SK-N-MC (cell line): ENCODE measurements at places on chromosomes 6 and 20.

DNA sequence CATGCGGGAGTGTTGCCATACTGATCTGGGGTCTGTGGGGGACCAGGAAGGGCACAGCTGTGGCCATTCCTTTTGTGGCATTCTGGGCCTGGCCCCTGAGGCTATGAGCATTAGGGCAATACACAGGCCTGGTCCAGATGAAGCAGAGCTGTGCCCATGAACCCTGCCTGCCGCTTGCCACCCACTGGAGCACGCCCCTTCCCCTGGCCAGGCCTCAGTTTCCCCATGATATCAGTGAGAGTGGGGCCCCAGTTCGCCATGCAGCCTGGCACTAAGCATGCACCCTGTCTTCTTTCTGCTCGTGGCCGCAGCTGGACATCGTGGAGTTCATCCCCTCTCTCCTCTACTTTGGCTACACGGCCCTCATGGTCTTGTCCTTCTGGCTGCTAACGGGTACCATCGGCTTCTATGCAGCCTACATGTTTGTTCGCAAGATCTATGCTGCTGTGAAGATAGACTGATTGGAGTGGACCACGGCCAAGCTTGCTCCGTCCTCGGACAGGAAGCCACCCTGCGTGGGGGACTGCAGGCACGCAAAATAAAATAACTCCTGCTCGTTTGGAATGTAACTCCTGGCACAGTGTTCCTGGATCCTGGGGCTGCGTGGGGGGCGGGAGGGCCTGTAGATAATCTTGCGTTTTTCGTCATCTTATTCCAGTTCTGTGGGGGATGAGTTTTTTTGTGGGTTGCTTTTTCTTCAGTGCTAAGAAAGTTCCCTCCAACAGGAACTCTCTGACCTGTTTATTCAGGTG, 42.4 kb downstream of the PLAGL2 start:
- DNase-seq = no peak

GRCh38 chr6:117498159-117498558, 15.7 kb downstream of the DCBLD1 start:
- DNase-seq = no peak

GRCh38 chr6:79188885-79189480, 45.5 kb downstream of the HMGN3 start:
- DNase-seq = no peak

GRCh38 chr6:154649721-154650120, 83.5 kb upstream of the SCAF8 start:
- DNase-seq = no peak

DNA sequence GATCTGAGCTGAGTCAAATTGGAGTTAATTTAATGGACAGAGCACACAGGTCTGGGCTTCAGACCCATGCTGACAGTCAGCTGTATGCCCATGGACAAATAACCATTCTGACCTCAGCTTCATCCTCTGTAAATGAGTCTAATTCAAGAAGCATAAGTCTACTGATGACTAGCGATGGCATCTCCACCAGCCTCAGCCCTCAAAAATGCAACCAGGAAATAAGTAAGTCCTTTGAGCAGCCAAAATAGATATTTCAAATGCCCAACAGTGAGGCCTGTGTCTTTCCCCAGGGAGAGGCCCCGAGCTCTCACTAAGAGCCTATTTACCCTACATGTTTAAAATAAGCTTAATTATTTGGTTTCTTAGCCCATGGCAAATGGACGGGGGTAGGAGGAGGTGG, 114.2 kb upstream of the MTHFD1L start:
- DNase-seq = no peak

DNA sequence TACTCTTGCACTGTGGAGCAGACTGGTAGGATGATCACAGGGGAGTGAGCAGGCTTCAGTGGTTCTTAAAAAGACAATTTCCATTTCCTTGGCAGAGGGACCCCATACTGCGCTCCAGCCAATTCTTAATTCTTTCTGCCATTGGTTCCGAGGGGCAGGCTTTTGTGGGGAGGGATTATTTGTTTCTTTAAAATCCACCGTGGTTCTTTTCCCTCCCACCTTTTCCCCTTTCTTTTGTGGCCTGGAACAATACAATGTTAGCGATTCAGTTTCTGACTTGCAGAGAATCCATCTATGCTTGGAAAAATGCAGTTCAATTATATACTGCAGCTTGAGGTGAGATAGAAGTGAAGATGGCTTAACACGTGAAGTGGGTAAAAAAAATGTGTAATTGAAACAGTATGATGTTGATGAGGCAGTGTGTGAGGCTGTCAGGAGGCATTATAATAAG, 379.0 kb upstream of the FLRT3 start:
- DNase-seq = no peak

- DNase-seq = no peak
Observed at GRCh38 chr6:150410906-150411305, 42.1 kb downstream of the IYD start.

- DNase-seq = peak; percentile 18
Observed at GRCh38 chr6:54419885-54420284, 111.6 kb downstream of the TINAG start.

GRCh38 chr6:143745166-143746133, 67.7 kb downstream of the PHACTR2 start:
- peak; percentile 8 for DNase-seq

DNA sequence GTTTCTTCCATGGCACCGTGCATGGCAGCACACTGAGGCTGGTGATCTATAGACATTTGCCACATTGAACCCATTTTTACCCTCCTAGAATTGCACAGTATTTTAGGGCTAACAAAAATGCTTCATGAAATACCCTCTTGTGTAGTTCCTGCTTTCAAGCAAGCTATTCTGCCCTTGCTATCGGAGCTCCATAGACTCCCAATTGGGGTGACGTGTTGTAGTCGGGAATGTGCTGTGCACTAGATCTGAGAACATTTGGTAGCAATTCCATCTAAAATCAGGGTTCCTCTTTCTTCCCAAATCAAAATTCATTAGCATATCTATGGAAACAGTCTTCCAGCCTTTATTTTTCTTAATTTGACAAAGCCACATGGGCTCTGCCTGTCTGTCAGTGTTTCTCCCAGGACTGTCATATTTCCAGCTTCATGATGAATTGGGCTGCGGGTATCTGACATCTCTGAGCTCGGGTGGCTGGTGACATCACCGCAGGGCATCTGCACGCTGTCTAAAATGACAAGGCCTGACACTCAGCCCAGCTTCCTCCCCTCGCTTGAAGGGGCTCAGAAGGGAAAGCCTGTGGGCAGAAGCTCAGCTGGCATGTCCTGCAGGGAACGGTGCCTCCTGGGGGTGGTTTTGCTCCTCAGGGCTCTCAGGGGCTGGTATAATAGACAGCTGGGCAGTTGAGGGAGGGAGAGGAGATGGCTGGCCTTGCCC, 406.4 kb downstream of the QKI start:
- no peak for DNase-seq

DNA sequence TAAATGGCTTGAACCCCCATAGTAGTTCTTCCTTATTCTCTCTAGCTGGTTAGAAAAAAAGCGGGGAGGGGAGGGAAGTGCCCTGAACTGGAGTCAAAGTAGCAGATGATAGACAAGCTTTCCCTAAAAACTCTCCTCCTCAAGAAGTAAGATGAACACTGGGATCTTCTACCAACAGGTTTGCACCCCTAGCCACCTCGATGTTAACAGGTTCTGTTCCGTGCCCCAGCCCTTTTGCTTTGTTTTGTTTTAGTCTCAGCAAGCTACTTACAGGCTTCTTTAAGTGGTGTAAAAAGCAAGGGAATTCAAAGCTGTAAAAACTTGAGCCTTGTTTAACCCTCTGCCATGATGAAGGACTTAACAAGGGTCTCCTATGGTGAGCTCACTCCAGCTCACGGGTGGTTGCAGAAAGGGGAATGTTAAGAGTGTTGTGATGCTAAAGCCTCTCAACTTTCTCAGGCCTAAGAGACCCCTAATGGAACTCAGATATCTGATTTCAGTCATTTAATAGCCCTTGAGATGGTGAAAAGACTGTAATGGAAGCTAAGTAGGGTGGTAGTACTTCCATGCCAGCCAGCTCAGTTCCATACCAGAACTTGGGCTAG, 106.0 kb downstream of the FOXO3 start:
- DNase-seq = no peak

DNA sequence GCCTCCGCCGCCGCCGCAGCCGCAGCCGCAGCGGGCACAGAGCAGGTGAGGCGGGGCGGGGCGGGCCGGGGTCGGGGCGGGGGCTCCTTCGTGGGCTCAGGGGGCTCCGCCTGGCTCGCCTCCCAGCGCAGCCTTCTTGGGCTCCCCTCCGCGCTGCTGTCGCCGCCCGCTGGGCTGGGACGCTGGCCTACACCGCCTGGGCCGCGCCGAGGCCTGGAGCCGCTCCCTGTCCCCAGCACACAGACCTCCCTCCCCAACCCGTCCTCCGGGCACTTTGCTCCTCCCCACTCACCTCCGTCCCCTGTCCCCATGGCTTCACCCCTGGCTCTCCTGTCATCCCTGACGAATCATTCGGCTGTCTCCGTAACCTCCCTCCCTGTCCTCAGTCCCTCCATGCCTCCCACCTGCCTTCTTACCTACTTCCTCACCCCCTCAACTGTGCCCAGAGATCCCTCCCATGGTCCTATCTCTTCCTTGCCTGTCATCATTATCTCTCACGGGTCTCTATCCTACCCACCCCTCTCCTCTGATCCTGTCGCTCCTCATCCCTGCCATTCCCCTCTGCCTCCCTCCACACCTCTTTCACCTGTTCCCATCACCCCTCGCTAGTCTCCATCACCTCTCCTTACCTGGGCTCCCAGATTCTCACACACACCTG, 512 bp downstream of the TTBK1 start:
- DNase-seq = no peak

- no peak for DNase-seq
Observed at GRCh38 chr6:154247119-154247861, 109.3 kb downstream of the IPCEF1 start.

DNA sequence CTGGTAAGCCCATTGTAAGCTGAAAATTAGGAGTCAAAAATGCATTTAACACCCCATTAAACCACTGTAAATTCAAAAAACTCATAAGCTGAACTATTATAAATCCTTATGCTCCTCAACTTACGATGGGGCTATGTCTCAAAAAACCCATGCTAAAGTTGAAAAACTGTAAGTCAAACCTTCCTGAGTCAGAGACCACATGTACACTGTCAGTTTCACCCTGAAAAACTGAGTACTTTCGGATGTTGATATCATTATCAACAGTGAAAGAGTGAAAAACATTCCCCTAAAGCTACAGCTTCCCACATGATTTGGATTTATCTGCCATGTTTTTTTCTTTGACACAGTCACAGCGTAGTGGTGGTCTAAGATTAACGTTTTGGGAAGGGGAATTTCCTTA, 14.2 kb downstream of the RAB23 start:
- DNase-seq = no peak

DNA sequence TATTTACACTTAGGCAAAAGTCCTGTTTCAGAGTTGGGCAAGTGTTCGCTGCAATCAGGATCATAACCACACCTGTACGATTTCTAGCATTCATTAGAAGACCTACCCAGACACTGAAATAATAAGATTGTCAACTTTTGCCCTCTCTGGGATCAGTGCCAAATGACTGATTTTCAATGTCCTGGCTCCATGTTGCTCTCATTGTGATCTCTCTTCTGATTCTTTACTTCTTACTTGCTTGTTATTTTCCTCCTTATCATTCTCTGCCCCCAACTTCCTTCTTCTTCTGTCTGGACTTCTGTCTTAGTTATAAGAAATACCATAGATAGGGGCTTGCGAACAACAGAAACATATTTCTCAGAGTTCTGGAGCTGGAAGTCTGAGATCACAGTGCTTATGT, 94.4 kb upstream of the BMP2 start:
- DNase-seq = no peak

DNA sequence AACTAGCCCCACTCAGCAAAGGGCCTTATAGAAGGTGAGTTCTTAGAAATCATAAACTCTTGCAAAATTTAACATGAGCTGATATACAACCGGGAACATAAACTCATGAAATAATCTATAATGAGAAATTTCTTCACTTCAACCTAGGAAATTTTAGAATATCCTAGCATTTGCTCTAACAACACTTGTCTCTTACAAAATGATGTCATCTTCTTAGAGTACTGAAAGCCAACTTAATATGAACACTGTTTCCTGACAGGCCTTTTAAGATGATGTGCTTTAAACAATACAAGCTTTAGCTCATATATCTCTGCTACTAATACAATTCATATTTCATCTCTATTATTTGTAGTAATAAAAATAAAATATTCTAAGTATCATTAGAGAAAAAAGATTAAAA, 932 bp downstream of the PACRG start:
- DNase-seq = no peak

DNA sequence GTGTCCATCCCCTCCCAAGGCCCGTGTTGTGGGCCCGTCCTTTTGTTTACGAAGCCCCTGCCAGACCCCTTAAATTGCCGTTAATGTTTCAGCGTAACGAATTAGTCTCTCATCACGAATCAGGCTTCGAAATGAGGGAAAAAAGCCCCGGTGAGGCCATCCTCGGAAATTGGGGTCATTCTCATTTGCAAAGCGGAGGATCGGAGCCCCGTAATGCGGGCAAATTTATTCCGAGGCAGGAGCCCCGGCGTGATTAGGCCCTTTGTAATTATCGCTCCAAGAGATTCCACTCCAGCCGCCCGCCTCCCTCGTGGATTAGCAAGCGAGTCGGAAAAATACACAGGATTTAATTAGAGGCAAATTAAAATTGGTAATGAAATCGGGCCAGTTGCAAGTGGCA, 44.9 kb upstream of the MDFI start:
- DNase-seq = no peak

DNA sequence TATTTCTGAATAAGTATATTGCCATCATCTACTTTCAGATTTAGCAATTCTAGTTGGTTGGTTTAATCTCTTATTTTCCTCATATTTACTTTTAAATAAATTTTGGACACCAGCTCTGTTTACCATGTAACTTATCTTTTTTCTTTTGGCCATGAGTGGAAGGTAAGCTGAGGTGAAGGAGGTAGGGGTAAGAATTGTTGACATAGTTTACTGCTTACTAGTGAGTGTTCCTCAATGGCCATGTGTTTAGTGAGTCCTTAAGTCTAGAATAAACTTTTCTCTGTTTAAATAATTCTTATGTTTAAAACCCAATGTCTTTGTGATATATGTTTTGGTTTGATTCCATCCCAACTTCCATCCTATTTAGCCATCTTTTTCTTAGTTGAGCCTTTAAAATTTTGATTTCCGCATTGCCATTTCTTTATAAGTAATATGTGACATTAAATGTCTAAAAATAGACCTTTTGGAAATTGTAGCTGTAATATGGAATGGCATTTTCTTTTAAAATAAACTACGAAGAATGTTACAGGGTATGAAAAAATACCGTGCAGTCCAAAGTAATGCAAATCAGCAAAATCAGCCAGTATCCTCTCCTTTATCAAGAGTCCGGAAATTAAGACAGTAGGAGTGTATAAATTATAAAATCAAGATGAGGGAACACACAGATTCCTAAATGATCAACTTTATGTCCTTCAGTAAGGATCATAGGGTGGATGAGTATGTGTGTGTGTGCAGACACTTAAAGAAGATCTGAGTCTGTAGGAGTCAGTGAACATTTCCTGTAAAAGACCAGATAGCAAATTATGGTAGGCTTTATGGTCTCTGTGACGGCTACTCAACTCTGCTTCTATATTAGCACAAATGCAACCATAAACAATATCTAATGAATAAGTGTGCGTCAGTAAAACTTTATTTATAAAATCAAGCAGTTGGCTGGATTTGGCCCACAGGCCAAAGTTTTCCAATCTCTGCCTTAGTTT, 10.3 kb downstream of the STXBP5 start:
- no peak for DNase-seq

- peak; percentile 70 for DNase-seq
Observed at GRCh38 chr20:15889514-15890256, 683.6 kb downstream of the KIF16B start.

GRCh38 chr6:33686981-33687975, 24.2 kb downstream of the UQCC2 start:
- DNase-seq = no peak

GRCh38 chr20:62353289-62354030, 13.7 kb downstream of the LAMA5 start:
- no peak for DNase-seq
